Gastroesophageal sphincter (tissue), 4 donors: ENCODE measurements at places on chromosomes 13 and 19. TPM values are rescaled to one million over a fixed set of nuclear protein-coding genes. Genes with fewer than 3 reads are reported as not detected.

GRCh38 chr19:54673222-54673621 is 10.4 kb downstream of the LILRB4 start:
- no peak for ATAC-seq

ZNF582 gene
- 3.5 TPM for total RNA-seq

DNA sequence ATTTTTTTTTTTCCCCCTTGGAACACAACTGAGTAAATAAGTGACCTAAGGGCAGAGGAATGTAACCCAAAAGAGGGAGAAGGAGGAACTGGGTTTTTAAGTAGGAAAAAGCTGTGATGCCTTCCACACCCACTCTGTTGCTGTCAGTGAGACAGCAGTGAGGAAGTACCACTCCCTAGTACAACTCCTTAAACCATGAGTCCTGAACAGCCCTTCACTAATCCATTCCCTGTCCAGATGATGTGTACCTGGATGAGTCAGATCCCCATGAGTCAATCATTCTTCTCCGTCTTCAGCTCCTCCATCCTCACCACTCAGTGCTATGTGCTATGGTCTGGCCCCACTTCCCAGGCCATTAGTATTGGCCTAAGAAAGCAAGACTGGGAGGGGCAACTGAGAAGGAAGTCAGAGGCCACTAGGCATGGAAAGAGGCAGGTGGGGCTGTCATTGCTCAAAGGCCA is 12.9 kb upstream of the CXCL17 start:
- no peak for ATAC-seq

ADPRHL1 gene
- 9.2 TPM for total RNA-seq

ZC3H4 gene
- total RNA-seq = 22.8 TPM

GRCh38 chr19:18488838-18489626 is 32.8 kb downstream of the ELL start:
- ATAC-seq = no peak

GRCh38 chr13:107554460-107554859 is 660.9 kb downstream of the LIG4 start:
- ATAC-seq = no peak

GRCh38 chr13:45280751-45281634 is 60.0 kb downstream of the TPT1 start:
- ATAC-seq = peak; percentile 84

TEX26 gene
- not detected for total RNA-seq

GRCh38 chr19:50198431-50199258 is 4.8 kb upstream of the MYH14 start:
- ATAC-seq = no peak

GRCh38 chr13:32850316-32851052 is 165.7 kb upstream of the KL start:
- no peak for ATAC-seq

GRCh38 chr13:32989942-32990341 is 26.3 kb upstream of the KL start:
- no peak for ATAC-seq

DNA sequence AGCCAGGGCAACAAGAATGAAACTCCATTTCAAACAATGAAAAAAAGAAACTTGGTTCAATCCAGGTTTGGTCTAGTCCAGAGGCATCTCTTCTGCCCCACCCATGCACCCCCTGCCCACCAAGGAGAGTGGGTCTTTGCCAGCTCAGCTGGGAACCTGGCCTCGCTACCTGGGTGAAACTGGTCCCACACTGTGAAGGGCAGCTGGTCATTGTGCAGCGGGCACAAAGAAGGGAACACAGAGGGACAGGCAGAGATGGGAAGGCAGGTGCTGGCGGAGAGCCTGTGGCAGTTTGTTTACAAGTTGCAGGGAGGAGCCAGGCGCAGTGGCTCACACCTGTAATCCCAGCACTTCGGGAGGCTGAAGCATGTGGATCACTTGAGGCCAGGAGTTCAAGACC is 50.2 kb downstream of the CPAMD8 start:
- ATAC-seq = no peak

KIR2DL1 gene
- not detected for total RNA-seq

NCCRP1 gene
- total RNA-seq = 0.13 TPM

GRCh38 chr19:1123885-1124677 is 20.3 kb downstream of the GPX4 start:
- ATAC-seq = peak; percentile 29

DNA sequence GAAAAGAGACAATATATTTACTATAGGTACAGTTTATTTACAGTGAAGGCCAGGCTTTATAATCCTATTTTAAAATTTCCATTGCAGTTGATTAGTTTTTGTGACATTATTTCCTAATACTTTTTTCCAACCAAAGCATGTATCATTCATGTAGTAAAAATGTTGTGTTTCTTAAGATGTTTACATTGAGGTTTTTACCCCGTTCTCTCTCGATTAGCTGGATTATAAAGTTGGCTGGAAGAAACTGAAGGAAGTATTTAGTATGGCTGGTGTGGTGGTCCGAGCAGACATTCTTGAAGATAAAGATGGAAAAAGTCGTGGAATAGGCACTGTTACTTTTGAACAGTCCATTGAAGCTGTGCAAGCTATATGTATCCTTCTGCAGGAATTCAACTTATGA is 21.2 kb downstream of the HNRNPM start:
- ATAC-seq = no peak

DNA sequence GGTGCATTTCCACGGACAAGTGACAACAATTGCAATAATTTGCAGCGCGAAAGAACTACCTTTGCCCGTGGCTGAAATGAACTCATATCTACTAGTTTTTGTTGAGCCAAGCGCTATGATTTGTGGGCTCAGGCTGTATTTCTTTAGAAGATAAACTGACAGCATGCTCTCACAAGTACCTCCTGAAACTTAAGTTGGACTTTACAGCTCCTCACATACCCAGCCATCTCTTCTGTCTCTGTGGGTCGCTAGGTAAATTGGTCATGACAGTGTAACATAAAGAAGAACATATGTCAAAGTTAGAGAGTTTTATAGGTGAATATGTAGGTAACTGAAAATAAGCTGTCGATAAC is 839 bp downstream of the COG6 start:
- no peak for ATAC-seq

DNA sequence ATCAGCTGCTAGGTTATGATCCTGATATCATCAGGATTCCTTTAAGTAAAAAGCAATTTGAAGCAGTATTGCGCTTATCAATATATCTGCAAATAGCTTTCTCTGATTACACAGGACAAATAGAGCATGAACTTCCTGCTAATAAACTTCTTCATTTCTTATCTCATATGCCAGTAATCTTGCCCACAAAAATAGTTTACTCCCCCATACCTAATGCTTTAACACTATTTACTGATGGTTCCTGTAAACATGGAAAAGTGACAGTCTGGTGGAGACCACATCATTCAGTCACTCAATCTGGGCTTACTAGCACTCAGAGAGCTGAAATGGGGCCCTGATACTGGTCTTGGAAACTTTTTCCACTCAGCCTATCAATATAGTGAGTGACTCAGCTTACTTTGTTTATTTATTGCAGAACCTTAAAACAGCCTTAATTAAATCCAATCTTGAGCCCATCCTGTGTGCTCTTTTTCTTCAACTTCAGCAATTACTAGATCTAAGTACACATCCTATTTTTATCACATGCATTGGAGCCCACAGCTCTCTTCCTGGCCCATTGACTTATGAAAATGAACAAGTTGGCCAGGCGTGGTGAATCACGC is 1464.3 kb downstream of the UQCRFS1 start:
- ATAC-seq = no peak

DNA sequence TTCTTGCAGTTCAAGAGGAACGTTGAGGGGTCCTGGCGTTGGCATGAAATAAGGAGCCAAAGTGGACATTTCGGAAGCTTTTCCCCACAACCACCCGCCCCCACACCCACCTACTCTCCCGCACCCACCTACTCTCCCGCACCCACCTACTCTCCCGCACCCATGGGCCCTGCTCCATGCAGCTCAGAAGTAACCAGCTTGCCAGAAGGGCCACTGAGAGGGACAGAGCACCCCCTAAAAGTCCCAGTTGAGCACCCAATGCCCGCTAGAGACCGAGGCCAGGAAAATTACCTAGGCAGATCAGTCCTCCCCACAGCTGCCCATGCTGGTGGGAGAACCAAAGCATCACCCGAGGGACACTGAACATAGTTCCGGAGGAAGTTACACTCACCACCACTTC is 11.8 kb downstream of the VSTM2B start:
- ATAC-seq = no peak

- ATAC-seq = no peak
These were observed 2.2 kb downstream of the PAN3 start for GRCh38 chr13:28140433-28141125.

- ATAC-seq = peak; percentile 38
These were observed 610 bp upstream of the WBP4 start for GRCh38 chr13:41060724-41061074.

- ATAC-seq = no peak
These were observed 84.2 kb downstream of the TNFRSF19 start for GRCh38 chr13:23654111-23655110.

- ATAC-seq = no peak
These were observed 8.3 kb upstream of the CDC42EP5 start for GRCh38 chr19:54481326-54481930.

DNA sequence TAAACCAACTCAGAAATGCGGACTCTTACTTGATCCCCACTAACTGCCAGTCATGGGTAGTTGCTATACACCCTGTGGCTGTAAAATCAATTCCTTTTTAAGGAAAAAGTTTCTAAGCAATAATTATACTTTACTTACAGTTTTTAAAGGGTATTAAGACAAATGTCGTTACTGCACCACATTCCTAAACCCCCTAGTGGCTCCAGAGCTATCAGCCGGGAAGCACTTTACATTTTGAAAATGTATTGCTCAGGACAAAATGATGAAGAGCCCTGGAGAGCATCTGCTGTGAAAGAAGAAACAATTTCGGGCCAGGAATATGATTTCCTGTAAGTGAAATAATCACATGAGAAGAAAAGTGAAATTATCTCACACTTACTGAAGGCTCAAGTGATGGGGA is 36.7 kb downstream of the DCLK1 start:
- ATAC-seq = no peak

GRCh38 chr13:109783815-109784589 is 2.4 kb downstream of the IRS2 start:
- ATAC-seq = no peak

DNA sequence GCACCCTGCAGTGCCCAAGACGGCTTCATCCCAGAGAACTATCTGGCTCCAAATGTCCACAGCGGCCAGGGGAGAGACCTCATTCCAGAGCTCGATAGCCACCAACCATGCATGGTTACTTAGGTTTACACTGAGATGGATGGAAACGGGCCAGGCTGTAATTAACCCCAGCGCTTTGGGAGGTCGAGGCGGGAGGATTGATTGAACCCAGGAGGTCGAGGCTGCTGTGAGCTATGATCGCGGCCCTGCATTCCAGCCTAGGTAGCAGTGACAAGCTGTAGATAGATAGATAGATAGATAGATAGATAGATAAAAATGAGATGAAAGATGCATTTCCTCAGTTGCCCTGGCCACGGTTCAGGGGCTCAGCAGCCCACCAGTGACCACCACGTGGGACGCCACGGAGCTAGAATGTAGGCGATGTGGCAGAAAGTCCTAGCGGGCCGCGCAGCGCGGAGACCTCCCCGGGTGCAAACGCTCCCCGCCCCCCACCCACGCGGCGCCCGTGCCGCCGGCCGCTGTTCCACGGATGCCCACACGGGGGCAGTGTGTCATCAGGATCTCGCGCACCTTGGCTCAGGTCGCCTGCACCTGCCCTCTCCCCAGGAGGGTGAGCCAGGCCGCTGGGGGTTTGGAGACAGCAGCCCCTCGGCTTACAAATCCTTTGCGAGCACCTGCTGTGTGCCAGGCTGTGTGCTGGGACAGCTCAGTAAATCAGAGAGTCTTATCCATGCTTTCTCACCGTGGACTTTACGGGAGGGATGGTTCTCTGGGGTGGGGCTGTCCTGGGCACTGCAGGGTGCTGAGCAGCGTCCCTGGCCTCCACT is 13.5 kb upstream of the TLE5 start:
- ATAC-seq = peak; percentile 60

GRCh38 chr13:31912647-31913401 is 118.8 kb upstream of the FRY start:
- ATAC-seq = no peak

- ATAC-seq = no peak
These were observed 340.5 kb downstream of the ZNF536 start for GRCh38 chr19:30712431-30713337.
